ENCODE measurements at places on chromosomes 1 and 21.

- no peak for ATAC-seq
Measured at GRCh38 chr1:12436345-12436658, 181.7 kb downstream of the DHRS3 start.

DNA sequence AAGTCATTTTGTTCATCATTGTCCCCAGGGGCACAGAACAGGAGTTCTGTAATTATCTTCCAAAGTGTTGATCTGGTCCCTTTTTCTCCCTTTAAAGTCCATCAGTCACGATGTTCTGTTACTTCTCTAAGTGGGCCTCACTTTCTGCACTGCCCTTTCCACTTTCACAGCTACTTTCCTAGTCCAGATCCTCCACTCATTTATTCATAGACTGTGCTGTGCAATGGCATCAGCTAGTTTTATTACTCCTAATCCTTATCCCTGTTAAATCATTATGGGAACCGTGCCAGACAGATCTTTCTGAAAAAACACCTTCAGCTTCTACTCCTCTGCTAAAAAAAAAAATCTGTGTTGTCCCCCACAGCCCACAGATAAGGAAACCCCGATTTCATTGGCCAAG is 64.0 kb upstream of the BCL10 start:
- no peak for ATAC-seq

DNA sequence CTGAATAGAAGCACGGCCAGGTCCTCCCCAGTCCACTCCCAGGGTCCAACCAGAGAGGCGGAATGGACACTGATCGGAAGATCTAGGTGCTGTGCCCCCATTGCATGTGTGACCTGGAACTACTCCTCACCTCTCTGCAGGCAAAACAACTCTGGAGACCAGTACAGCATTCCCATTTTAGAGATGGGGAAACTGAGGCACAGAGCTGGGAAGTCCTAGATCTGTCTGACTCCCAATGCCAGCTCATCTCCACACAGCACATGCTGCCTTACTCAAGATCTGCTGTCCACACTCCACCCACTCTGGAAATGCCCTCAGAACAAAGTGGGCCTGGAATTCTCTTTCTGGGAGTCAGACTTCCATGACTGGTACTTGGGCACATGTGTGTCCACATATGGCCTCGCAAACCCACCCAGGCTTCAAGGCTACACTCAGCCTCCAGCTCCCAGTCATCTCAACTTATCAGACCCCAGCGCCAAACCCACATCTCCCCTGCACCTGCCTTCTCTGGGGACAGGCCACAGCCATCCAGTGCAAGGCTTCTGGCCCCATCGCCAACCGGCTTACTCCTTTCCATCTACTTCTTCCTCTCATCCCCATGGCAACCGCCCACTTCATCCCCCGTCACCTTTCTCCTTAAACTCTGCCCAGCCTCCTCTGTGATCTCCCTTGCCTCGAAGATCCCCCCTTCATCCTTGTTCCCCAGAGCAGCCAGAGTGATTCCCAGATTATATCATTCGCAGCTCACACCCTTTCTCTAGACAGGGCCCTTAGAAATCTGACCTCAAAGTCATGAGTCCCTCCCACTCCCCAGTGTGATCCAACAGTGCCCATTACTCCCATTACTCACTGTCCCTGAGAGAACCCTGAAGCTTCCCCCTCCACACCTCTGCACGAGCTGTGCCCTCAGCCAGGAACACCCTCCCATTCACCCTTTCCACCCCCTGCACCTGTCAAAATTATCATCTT is 2.7 kb downstream of the COL8A2 start:
- no peak for ATAC-seq

GRCh38 chr1:201171063-201172036 is 17.1 kb upstream of the TMEM9 start:
- ATAC-seq: peak; percentile 79

- peak; percentile 92 for ATAC-seq
Measured at GRCh38 chr21:33968080-33968994, 52.7 kb upstream of the ATP5PO start.

DNA sequence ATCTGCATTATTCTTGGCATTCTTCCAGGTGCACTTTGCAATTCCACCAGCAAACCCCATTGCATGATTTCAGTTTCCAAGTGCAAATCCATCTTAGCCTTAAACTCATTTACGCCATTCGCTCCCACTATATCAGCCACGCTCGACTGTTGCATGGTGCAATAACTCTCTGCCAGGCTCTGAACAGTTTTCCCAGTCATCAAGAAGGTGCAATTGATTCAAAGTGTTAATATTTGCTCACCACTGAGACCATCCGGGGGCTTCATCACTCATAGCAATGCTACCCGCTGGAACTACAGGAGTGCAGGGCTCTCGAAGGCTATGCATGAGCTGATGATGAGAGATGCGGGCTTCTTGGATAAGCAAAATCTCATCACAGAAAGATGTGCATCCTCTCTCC is 488.2 kb downstream of the OMA1 start:
- ATAC-seq: no peak

GRCh38 chr1:204280099-204280961 is 66.5 kb upstream of the GOLT1A start:
- ATAC-seq: no peak

GRCh38 chr1:241840164-241840563 is 7.8 kb upstream of the EXO1 start:
- ATAC-seq: no peak

GRCh38 chr1:117641536-117641935 is 35.7 kb downstream of the TENT5C start:
- ATAC-seq: no peak

DNA sequence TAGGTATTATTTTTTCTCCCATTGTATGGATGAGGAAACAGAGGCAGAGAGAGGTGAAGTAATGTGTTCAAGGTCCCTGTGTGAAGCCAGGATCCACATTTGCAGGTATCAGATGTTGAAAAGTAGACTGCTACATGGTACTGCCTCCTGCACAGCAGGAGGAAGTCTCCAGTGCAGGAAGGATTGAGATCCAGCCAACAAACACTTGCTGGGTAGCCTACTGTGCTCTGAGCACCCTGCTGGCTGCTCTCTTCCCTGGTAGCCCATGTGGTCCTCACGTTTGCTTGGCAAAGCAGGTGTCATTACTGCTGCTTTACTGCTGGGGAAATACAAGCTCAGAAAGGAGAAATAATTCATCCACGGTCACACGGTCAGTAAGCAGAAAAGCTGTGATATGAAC is 21.3 kb upstream of the GRIK3 start:
- no peak for ATAC-seq

GRCh38 chr1:240508950-240509349 is 103.0 kb downstream of the GREM2 start:
- ATAC-seq: peak; percentile 88

DNA sequence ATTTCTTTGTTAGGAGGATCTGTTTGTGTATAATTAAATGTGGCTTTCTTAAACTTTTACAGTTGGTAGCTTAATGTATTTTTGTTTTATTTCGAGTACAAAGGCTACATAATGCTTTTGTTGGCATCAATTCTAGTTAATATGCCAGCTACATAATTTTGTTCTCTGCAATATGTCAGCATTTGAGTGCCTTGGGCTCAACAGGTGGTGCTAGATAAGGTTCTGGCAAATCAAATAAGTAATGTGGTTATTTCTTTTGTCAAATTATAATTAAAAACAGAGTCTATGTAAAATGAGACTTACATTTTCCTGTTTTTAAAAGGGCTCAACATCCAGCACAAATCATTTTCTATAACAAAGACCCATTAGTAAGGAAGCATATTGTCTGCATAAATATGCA is 410.6 kb upstream of the NR5A2 start:
- peak; percentile 59 for ATAC-seq

- no peak for ATAC-seq
Measured at GRCh38 chr1:22829309-22829989, 118.8 kb downstream of the EPHB2 start.

DNA sequence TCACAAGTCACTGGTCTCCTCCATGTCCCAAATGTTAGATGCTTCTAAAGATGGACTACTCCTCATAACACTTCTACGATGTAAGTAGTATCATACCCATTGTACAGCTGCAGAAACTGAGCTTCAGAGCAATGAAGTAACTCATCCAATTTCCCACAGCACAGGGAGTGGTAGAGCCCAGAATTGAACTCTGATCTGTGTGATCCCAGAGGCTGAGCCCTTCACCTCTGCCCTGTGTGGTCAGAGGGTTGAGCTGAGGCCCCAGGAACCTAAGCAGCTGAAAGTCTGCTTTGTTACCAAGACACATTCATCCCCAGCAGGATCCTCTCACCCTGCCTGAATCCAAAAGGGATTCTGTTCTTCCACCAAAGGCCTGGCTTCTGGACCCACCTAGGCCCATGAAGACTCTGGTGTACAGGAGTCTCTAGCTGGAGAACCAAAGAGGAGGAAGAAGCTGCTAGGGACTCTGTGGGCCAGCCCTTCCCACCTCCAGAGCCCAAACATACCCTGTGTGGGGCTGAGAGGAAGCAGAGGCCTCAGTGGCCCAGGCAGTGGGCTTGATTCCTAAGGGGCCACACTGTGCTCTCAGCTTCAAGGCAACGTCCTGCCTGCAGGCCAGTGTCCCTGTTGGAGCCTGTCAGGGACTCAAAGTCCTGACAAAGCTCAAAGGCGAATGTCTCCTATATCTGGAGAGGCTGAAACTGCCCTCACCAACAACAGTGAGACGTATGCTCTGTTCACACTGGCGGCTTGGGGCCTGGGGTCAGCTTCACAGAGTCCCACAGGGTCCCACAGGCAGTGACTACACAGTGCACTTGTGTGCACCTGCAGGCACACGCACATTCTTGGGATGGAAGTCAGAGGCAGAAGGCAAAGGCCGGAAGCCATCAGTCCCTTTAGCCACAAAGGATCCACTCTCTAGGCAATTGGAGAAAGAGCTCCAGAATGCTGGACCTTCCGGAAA is 40.4 kb upstream of the SLC30A1 start:
- ATAC-seq: peak; percentile 8

GRCh38 chr1:228274452-228275178 is 66.8 kb downstream of the OBSCN start:
- peak; percentile 15 for ATAC-seq

DNA sequence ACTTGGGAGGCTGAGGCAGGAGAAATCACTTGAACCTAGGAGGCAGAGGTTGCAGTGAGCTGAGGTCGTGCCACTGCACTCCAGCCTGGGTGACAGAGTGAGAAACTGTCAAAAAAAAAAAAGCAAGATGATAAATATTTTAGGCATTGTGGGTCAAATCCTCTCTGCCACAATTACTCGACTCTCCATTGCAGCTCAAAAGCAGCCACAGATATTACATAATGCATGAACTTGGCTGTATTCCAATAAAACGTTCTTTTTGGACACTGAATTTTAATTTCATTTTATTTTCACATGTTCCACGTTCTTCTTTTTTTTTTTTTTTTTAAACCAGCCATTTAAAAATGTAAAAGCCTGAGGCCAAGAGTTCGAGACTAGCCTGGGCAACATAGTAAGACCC is 69.4 kb downstream of the TCP10L start:
- ATAC-seq: no peak
